ENCODE measurements at places on chromosomes 16 and 17.

GRCh38 chr17:64178011-64178825 lies 48.3 kb upstream of the ERN1 start:
- DNase-seq = no peak

DNA sequence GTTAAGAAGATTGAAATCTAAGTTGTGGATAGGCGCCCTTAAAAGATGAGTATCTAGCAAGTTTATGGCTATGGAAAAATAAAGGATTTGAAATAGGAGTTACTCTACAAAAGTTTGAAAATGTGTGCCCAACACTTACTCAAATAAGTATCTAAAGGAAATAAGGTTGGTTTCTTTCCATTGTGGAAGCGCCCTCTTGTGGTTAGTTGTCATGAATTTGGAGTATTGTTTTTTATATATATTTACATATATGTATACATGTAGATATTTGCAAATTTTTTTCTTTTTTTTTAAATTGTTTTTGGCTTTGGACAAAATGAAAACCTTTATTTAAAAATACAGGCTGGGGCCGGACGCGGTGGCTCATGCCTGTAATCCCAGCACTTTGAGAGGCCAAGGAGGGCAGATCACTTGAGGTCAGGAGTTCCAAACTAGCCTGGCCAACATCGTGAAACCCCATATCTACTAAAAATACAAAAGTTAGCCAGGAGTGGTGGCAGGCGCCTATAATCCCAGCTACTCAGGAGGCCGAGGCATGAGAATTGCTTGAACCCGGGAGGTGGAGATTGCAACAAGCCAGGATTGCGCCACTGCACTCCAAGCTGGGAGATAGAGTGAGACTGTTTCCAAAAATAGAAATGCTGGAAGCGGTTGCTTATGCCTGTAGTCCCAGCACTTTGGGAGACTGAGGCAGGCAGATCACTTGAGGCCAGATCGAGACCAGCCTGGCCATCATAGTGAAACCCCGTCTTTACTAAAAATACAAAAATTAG lies 24.0 kb upstream of the VPS4A start:
- peak; percentile 35 for DNase-seq

GRCh38 chr16:5020551-5020950 lies 13.2 kb downstream of the NAGPA start:
- no peak for DNase-seq

DNA sequence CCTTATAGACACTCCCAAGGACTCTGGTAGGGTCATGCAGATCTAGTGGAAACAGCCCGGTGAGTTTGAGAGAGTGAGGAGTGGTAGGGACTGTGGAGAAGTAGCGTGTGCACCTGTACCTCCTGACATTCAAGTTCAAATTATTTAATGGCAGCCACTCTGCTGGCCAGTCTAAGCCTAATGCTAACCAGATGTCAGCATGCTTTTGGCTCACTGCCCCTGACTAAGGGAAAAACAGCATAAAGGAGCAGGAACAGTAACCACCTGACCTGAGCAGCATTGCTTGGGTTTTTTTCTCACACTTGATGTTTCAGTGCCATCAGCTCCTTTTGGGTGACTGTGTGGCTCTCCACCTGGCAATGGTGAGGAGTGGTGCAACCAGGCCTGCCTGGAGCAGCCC lies 23.8 kb upstream of the SLC12A3 start:
- peak; percentile 44 for DNase-seq

GRCh38 chr17:71937914-71938313 lies 182.9 kb upstream of the SOX9 start:
- DNase-seq = no peak

- DNase-seq = no peak
These were observed 99.2 kb downstream of the USP32 start for GRCh38 chr17:60292697-60293096.

- no peak for DNase-seq
These were observed 211.7 kb downstream of the ZFHX3 start for GRCh38 chr16:72836181-72836580.

DNA sequence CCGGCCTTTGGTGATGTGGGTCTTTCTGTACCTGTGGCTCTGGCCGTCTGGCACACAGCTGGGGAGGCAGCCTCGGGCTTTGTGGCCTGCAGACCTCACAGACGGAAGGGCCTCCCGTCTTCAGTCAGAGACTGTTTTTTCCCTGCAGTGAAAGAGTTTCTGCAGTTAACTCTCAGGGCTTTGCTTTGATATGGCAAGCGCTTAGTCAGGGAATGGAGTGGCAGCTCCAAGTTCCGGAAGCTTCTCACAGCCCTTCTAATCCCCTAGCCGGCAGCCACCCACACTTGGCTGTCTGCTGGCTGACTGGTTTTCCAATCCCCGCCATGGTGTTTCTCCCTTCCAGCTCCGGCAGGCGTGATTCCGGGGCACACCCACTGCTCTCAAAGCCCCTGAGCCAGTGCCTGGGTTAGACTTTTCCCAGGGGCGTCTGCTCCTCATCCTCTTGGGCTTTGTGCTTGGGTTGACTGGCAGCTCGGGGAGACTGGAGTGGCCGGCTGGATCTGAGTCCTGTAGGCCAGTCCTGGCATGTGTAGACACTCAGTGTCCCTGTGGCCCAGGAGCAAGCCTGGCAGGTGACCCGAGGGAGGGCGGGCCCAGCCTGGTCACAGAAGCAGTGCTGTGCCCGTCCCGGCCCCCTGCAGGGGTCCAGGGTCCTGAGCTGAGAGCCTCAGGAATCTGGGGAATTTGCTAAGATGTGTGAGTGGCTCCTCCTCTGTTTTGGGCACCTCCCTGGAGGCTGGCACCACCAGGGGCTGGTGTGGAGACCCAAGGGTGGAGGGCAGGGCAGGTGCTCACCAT lies 29.9 kb downstream of the BAIAP2 start:
- DNase-seq = peak; percentile 27

DNA sequence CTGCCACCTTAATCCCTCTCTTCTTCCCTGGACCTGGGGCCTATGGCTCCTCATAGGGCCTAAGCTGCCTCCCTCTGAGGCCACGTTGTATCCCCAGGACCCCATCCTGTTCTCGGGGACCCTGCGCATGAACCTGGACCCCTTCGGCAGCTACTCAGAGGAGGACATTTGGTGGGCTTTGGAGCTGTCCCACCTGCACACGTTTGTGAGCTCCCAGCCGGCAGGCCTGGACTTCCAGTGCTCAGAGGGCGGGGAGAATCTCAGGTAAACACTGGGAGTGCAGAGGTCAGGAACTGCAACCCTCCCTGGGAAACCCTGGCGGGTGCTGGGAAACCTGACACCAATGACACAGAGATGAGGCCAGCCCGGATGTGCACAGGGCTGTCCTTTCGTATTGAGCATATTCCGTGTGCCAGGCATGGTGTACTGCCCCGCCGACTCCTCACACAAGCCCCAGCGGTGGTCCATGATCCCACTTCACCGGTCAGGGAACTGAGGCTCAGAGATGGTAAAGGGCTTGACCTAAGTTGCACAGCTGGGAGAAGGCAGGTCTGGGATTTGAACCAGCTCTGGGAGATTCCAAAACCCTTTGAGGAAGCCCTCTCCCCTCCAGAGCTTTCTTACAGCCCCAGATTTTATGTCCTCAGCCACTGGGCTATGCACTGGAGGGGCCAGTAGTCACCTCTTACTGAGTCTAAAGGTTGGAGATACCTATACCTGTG lies 22.9 kb downstream of the ANKRD40 start:
- no peak for DNase-seq

DNA sequence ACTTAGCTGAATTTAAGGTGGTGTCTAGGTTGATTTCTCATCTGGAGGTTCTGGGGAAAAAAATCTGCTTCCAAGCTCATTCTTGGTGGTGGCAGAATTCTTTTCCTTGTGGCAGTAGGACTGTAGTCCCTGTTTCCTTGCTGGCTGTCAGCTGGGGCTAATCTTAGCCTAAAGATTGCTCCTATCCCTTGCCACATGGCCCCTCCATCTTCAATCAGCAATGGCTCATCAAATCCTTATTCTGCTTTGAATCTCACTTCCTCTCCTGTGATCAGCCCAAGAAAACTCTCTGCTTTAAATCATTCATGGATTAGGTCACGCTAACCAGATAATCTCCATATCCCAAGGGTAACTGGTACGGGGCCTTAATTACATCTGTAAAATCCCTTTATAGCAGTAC lies 6.6 kb downstream of the FAM20A start:
- DNase-seq = no peak

DNA sequence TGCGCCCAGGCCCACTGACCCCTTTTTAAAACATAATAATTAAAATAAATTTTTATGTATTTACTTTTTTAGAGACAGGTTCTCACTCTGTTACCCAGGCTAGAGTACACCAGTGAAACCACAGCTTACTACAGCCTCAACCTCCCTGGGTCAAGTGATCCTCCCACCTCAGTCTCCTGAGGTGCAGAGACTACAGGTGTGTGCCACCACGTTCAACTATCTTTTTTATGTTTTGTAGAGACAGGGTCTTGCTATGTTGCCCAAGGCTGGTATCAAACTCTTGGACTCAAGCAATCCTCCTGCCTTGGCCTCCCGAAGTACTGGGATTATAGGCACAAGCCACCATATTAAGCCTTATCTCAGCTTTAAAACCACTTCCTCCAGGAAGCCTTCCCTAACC lies 56.1 kb upstream of the BCAR1 start:
- no peak for DNase-seq

DNA sequence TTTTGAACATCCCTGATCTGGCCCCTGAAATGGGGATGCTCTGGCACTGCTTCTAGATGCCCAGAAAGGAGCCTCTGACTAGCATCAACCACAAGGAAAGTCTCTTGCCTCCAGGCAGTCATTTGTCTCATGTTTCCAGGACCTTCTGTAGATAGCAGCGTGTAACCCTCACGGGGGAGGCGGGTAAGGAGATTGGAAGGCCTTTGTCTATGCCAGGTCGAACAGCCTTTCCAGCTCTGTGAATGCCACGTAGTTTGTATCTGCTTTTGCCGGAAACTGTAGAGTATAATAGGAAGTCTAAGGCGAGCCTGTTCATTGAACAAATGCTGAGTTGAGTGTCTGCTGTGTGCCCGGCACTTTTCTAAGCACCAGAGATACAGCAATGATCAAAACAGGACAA lies 43.9 kb upstream of the AQP8 start:
- no peak for DNase-seq

DNA sequence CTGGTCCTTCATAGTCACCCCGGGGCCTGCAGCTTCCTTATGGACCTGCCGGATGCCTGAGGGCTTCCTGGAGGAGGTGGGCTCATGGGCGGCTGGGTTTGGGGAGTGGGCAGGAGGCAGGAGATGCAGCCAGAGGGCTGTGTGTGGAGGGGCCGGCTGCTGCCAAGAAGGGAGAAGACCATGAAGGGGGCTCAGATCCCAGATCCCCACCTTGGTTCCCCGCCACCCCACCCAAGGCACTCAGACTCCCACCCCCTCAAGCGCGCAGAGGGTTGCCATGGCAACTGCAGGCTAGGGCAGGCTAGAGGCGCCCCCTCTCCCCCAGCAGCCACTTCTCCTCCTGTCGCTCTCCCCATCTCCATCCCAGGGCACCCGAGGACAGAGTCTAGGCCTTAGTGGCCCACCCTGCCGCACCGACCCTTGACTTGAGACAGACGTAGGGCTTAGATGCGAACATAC lies 104.5 kb downstream of the CRLF3 start:
- DNase-seq = no peak

DNA sequence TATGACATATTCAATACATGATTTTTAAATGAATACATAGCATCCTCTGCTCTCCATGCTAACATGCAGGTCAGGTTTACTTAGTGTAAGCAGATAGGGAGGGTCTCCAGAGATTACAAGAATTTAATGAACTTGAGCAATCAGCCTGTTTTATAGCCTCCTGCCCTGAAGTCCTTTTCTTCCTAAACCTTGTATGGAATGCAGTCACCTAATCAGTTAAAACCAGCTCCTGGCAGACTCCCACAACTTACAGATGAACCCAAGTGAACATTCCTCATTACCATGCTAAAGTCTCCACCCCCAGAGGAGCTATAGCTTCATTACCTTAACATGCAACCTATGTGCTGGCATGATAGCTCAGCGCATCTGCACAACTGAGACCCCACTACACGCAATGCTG lies 48.5 kb upstream of the RBBP6 start:
- no peak for DNase-seq

DNA sequence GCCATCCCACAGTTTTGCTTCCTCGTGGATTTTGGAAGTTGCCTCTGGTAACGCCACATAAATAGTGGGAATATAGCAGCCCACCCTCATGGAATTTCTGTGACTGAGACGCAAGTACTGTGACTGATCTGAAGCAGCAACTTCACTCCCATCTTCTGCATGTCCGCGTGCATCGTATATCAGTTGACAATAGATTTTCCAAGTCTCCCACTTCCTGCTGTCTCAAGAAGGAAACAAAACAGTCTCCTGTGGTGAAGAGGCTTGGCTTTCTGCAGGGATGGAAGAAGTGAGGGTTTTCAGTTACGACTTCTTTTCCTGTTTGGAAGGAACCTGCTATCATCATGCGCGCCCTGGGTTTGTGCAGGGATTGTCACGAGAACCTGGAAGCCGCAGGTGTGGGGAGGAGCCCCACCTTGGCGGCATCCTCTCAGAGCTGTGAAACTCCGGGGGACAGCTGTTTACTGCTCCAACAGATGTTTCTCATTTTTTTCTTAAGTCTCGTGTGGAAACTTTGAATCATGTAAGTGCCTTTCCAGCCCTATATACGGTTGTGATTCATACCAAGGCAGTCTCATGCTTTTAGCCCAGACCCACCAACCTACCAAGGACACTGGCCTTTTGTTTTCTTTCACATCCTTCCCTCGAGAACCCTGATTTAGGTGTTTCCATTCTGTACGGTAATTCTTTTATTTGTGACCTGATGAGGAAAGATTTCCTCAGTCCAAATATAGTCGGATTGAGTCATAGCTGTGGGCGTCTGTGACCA lies 57.5 kb downstream of the WIPI1 start:
- peak; percentile 65 for DNase-seq
